ENCODE measurements at places on chromosomes 7 and 10. TPM values are rescaled to one million over a fixed set of nuclear protein-coding genes. Genes with fewer than 3 reads are reported as not detected.
A peak's percentile ranks its signal among the peaks of the same experiment; 100 is the strongest.

The TAC1 gene
- not detected for total RNA-seq

The CADPS2 gene
- total RNA-seq, result 6.4 TPM

The ANKRD30A gene
- total RNA-seq, result not detected

DNA sequence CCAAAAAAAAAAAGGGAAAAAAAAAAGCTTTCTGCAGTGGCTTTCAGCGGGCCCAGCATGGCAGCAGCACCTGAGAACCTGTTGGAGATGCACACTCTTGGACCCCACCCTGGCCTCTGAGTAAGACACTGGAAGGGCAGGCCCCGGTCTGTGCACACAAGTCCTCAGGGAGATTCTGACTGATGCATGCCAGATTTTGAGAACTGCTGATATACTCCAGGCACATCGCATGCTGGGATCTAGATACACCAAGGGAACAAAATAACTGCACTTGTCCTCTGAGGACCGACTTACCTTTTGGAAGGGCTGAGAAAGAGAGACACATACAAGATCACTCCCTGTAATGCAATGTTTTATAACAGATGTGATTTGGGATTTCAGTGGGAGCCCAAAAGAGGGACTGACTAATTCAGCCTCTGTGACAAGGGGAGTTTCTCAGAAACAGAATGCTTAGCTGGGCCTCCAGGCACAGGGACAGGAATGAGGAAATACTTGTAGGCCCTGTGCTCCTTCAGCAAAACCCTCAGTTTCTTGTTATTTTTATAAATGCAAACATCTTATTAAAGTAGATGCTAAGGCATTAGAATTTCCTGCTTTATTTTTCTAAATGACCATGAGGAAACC lies 8.2 kb downstream of the EGFR start:
- DNase-seq, result no peak

- DNase-seq, result peak; percentile 8
Measured at GRCh38 chr10:73559590-73559989, 31.6 kb downstream of the USP54 start.

DNA sequence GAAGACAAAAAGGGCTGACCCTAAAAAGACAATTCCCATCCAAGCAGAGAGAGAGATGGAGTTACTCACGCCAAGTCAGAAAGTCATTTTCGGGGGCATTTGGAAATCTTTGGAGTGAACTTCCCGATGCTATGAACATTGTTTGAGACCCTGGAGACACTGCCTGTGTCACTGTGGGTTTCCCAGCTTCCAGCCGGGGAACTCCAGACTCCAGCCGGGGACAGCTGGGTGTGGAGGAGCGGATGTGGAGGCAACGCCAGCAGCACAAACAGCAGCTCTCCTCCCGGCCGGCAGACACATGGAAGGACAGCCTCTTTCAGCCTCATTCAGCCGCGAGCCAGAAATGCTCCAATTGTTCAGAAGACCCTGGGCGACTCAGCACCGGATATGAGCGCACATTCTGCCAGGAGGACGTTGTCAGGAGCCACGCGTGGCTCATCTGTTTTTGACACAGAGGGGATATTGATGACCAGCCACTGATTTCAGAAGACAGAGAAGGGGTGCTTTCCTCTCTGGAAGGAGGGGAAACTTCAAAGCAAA lies 97.6 kb downstream of the PRPF18 start:
- DNase-seq, result peak; percentile 78

DNA sequence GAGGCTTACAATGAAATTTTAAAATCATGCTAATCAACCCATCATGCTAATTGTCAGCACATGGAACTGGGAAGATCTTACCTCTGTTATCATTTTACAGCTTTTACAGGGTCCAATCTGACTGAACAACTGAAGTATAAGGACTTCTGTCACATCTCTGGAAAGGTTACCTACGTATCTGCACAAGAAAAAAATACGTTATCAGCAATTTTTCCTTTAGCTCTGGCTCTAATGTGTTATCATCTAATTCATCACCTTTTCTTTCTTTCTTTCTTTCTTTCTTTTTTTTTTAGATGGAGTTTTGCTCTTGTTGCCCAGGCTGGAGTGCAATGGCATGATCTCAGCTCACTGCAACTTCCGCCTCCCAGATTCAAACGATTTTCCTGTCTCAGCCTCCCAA lies 8.7 kb downstream of the TIAL1 start:
- no peak for DNase-seq

DNA sequence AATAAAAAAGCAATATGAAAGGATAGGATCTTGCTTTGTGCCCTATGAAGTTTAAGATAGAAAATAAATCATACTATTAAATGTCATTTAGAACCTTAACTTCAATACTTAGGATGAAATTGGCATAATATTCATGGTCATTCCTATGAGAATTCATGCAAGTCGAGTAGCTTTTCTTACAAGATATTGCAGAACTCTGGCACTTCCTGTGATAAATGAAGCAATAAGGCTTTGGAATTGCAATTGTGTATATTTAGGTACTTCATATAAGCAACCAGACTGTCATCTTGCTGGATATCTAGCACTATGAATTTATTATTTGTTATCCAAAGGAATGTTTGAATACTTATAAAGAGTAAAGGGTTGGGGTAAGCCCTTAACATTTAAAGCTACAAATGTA lies 116.5 kb downstream of the ZNF438 start:
- no peak for DNase-seq

- DNase-seq, result peak; percentile 51
Measured at GRCh38 chr10:33600381-33600780, 265.9 kb upstream of the NRP1 start.

DNA sequence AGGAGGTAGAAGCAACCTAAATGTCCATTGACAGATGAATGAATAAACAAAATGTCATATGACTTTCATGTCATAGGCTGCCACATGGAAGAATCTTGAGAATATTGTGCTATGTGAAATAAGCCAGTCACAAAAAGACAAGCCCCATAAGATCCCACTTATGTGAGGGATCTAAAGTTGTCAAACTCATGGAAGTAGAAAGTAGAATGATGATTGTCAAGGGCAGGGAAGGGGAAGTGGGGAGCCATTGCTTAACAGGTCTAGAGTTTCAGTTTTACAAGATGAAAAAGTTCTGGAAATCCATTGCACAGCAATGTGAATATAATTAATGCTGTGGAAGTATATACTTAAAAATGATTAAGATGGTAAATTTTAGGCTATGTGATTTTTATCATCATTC lies 229.3 kb upstream of the KMT2E start:
- DNase-seq, result no peak

GRCh38 chr10:126455766-126456405 lies 67.6 kb upstream of the ADAM12 start:
- DNase-seq, result no peak

Data from astrocyte (in vitro differentiated cells and primary cell).